ENCODE measurements at places on chromosomes 1 and 21. TPM values are rescaled to one million over a fixed set of nuclear protein-coding genes. Genes with fewer than 3 reads are reported as not detected.

Gene GABRD
- 1.0 TPM for total RNA-seq

Gene LINGO4
- not detected for total RNA-seq

Gene PGM1
- total RNA-seq = 43.1 TPM

Gene CHIA
- total RNA-seq = not detected

Gene EFNA3
- total RNA-seq = 1.3 TPM

Gene DSCAM
- total RNA-seq = not detected

Gene NTMT2
- not detected for total RNA-seq

Gene LCE3E
- not detected for total RNA-seq

Gene SHE
- total RNA-seq = 86.5 TPM

Gene KLHDC7A
- total RNA-seq = not detected

Gene AMY2B
- 0.90 TPM for total RNA-seq

All from dermis microvascular lymphatic vessel endothelial cell (primary cell).